ENCODE measurements at places on chromosomes 2 and 18.
A peak's percentile ranks its signal among the peaks of the same experiment; 100 is the strongest.

DNA sequence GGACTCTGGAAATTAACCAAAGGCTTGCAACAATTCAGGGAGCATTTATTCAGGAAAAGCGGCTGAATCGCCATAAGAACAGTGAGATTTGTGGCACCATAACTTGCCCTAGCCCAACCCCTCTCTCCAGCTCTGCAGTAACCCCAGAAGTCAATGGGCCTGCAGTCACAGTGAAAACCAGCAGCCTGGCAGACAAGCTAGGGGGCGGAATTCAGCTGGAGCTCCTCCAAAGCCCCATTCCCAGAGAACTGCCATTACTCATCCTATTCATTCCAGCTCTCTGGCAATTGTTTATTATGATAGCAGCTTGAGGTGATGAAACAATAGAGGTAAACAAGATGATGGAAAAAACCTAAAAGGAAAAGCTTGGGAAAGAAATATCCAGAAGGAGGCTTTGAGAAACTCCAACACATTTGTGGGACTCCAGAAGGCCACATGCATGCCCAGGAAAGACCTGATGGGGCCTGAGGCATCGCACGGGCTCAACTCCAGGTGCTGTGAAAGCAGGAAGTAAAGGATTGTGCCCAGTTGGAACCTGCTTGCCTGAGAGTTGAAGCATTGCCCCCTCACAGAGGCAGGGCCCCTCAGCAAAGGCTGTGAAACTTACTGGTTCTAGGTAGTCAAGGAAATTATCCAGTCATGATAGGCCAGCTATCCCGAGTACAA lies 126.7 kb downstream of the TWIST2 start:
- ATAC-seq: peak; percentile 36

DNA sequence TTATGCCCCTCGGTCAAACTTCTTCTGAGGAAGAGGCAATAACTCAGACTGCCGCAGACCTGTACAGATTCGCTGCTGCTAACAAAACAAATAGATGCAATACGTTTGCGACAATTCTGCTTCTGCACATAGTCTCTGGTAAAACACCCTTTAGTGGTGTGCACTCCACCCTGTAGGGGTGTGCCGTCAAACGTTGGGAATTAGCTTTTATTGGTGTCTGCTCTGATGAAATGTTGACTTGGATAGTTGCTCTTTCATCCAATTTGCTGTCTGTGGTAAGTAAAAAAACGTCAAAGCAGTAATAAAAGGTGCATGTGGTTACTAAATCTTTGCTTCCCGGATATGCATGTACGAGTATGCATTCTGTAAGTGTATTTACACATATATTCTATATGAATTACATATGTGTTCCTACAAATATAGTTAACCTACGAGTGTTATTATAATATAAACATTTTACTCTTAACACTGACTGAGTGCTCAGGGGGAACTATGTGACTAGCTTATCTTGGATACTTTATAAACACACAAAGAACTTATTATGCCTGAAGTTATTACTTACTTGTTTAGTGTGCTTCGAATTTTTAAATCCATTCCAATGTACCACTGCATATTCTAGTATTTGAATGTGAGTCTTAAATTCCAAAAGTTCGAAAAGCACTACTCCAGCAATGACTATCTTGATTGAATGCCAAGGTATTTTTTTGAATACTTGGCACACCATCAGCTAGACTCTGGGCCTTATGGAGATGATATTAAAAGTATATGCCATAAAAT lies 610.2 kb downstream of the ZEB2 start:
- no peak for ATAC-seq

- ATAC-seq: no peak
Observed at GRCh38 chr2:28594000-28594331, 98.1 kb downstream of the PLB1 start.

DNA sequence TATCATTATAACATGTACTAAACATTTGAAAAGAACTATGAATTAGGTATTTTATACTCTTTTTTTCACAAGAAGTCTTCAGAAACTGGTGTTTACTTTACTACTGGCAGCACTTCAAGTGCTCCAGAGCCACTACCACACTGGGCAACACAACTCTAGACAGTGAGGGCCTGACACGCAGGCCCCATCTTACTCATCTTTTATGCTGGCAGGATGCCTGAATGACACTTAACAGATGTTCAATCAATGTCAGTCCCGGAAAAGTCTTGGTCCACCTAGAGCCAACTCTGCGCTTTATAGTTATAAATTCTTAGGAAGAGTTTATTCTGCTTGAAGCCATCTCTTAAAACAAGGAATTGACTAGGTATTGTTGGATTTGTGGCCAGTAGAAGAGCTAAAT lies 8.7 kb upstream of the WIPF1 start:
- ATAC-seq: peak; percentile 48

DNA sequence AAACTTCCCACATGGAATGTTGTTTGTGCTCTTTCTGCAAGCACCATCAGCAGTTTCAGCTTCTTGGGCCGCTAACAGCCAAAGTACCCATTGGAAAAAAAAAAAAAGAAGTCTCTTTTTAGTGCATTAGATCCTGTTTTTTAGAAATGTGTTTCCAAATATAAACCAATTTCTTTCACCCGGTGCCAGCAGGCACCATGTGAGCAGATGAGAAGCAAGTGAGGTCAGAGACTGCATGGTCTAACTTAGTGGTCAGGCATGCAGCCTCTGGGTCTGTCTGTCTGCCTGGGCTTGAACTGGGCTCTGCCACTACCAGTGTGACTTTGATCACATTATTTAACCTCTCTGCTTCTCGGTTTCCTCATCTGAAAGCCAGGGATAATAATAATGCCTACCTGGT lies 75.2 kb upstream of the NRP2 start:
- ATAC-seq: no peak
